ENCODE measurements at places on chromosomes 16 and 17.

GRCh38 chr17:4543557-4544026 lies 11.6 kb downstream of the MYBBP1A start:
- no peak for DNase-seq

- no peak for DNase-seq
Measured at GRCh38 chr17:43479948-43480347, 3.8 kb upstream of the DHX8 start.

- DNase-seq = no peak
Measured at GRCh38 chr17:80846932-80847331, 144.7 kb upstream of the CHMP6 start.

GRCh38 chr17:38881600-38882191 lies 11.8 kb downstream of the LASP1 start:
- DNase-seq = peak; percentile 64

- no peak for DNase-seq
Measured at GRCh38 chr16:51849715-51850114, 697.2 kb downstream of the TOX3 start.

DNA sequence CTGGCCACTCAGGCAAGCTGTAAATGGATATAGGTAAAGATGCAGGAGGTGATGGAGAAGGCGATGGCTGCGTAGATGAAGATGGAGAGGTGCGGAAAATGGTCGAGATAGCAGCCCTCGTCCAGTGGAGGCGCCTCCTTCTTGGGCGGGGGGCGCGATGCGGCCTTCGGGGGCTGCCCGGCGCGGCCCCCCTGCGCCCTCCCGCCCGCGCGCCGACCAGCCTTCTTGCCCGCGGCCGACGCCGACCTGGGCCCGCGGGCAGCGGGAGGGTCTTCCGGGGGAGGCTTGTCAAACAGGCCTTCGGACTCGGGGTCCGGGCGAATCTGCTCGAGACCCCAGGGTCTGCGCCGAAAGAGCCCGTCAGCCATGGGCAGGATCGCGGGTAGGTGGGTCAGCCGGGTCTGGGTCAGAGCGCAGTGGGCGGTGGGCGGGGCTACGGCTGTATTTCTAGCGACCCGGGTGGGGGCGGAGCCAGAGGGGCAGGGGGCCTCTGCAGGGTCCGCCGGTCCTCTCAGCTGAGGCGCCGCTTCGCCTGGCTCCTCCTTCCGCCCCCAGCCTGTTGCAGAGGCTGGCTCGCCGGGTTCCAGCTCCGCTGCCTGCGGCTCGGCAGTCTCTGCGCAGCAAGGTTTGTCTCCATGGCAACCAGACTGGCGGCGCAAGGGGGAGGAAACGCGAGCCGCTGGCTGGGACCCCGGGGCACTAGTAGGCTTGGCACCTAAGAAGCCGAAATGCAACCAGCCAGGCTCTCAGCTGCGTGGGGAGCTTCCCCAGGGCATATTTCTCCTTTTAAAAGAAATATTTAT lies 14.4 kb downstream of the MIS12 start:
- peak; percentile 76 for DNase-seq

GRCh38 chr17:76585649-76586593 lies at the start of gene ST6GALNAC2:
ST6GALNAC2 (minus strand) TSS chr17:76585860; CDS start chr17:76585808, 52 bp downstream.
- DNase-seq = no peak

DNA sequence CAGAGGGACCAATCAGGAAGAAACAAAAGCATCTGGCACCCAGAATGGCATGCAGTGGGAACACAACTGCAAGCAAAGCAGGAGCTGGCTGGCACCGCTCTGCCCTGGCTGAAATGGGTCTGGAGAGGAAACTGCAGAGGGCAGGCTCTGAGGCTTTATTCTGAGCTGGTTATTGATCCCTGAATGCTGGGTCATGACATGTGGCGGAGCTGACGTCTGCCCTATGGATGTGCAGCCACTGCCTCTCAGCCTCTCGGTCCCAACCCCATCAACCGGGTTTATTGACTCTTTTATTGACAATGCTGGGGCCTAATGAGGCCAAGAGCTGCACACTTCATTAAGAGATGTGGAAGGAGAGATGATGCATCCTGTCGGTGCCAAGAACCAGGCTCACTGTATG lies 3.9 kb upstream of the SKAP1 start:
- no peak for DNase-seq

GRCh38 chr16:71894229-71894920 lies 956 bp upstream of the IST1 start:
- peak; percentile 8 for DNase-seq

Data from urothelium cell line (cell line).